ENCODE measurements at places on chromosomes 16 and 17.

- no peak for DNase-seq
Observed at GRCh38 chr16:90046122-90046970, 27.1 kb upstream of the DBNDD1 start.

DNA sequence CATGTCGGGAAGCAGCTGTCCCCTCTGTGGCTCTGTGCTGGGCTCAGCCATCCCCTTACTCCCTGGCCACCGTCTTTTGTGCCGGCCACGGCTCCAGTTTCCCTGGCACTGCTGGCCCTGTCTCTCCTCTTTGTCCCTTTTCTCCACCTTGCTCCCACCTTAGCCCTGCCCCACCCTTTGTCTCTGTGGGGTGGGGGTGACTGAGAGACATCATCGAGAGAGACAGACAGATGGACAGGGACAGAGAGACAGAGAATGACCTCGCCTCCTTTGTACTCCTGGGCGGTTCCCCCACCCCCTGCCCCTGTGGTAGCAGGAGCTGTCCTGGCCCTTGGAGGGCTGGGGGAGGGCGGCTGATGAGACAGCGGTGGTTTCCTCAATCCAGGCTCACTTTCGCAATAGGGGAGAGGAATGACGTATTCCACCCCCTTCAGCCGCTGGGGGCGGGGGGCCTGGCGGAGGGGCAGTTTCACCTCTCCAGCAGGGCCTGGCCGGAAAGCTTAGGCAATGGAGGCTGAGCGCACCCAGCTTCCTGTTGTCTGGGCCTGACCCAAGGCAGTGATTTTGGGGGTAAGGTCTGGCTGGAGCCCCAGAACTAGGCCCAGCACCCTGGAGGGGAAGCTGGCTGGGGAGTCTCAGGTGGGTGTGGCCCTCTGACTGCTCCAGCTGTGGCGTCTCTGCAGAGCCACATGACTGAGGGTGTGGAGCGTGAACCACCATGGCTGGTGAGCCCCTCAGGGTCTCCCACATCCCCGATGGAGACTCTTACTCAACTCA lies 7.3 kb downstream of the FMNL1 start:
- DNase-seq = peak; percentile 92

GRCh38 chr17:56909742-56910508 lies 3.9 kb downstream of the TRIM25 start:
- no peak for DNase-seq

- no peak for DNase-seq
Observed at GRCh38 chr16:84618581-84619460, 943 bp upstream of the COTL1 start.

GRCh38 chr17:70869402-70870085 lies 700.2 kb downstream of the KCNJ2 start:
- no peak for DNase-seq

GRCh38 chr17:76544546-76545365 lies 4.9 kb downstream of the PRCD start:
- no peak for DNase-seq
